Activated CD4-positive, alpha-beta T cell treated with anti-CD3 and anti-CD28 coated beads, Interleukin-2, amount 50 U/mL, for 16 hours (primary cell): ENCODE measurements at places on chromosomes 4 and X.

- DNase-seq, result no peak
These were observed 146.0 kb downstream of the TBL1X start for GRCh38 chrX:9610771-9611392.

- DNase-seq, result peak; percentile 68
These were observed 211.8 kb upstream of the CPEB2 start for GRCh38 chr4:14790494-14790893.

DNA sequence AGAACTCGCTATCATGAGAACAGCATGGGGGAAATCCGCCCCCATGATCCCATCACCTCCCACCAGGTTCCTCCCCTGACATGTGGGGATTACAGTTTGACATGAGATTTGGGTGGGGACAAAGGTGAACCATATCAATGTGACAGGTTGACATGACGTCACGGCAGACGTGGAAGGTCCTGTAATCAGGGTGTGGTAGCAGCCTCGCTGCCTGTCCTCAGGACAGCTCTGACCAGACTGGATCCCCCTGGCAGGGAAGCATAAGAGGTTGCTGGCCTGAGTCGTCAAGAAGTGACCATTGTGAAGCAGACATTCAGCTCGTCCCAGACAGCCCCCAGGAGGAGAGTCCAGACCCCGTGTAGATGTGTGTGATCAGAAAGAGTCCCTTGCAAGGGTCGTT, 104.6 kb downstream of the TNIP2 start:
- DNase-seq, result no peak

DNA sequence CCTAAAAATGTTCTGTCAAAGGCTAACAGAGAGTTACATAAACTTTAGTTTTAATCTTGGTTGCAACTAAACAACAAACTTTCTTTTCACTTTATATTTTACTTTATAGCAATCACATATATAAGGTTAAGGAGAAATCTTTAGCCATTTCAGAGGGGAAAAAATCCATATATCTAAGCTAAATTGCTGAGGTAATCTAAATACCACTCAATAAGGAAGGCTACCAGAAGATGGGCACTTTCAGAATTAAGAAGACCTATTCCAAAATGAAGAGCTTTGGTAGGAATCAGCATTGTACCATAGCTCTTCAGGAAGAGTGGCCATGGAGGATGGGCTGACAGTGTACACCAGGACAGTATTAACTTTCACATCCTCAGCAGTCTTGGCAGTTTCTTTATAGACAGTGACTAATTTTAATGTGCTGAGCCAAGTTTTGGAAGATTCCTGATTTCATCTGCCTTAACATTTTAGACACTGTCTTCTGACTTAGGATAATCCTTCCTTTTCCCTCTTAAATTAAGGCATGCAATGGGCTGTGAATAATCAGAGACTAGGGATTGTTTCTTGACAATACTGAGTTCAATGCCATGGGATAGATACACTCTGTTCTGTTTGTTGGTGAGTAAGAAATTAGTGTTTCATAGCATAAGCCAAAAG, 7.1 kb downstream of the FAT4 start:
- DNase-seq, result no peak
